ENCODE measurements at places on chromosomes 11 and 22.

- DNase-seq, result no peak
These were observed 16.0 kb downstream of the CARD10 start for GRCh38 chr22:37503183-37503683.

DNA sequence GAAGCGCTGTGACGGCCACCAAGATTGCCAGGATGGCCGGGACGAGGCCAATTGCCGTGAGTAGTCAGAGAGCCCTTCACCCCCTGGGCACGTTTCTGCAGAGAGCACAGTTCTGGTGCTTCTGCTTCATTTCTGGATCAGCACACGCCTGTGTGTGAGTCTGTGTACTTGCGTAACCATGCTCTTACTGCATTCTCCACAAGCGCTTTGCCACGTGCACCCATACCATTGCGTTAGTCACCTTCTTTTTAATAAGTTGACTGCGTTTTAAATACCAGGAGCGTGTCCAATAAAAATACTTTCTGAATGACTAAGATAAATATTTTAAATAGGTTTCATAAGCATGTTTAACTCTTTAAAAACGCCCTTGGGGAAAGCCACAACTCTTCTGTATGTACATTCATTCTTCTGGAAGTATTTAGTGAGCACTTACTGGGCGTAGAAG, 143.0 kb upstream of the SORL1-AS1 start:
- no peak for DNase-seq

GRCh38 chr11:95231881-95232605, 1.0 kb upstream of the SESN3 start:
- peak; percentile 84 for DNase-seq

GRCh38 chr22:27578937-27579617, 222.5 kb downstream of the MN1 start:
- DNase-seq, result no peak

GRCh38 chr11:35257281-35257680, 118.3 kb downstream of the CD44 start:
- DNase-seq, result no peak

DNA sequence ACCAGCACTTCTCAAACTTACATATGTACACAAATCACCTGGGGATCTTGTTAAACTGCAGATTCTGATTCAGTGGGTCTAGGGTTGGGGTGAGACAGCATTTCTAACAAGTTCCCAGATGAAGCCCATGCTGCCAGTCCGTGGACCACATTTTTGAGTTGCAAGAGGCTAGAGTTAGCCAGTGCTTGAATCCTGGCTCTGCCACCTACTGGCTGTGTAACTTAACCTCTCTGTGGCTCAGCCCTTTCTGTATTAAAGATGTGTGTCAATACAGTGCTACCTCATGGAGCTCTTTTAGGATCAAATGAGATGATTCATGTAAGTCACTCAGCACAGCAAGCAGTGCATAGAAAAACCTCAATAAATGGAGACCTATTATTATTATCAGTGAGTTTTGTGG, 90.2 kb upstream of the ISX start:
- no peak for DNase-seq

DNA sequence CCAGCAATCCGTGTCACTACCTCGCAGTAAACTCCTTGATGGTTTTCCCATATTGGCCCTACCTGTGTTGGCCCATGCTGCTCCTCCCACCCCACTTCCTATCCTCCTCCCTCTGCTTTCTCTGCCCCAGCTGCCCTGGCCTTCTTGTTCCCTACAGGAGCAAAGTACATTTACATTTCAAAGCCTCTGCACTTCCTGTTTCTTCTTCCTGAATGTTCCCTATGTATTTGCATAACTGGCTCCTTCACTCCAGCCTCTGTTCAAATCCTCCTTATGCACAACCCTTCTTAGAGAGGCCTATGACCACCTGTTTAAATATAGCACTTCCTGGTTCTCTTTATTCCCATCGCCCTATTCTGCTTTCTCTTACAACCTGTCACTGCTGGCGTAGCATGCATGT, 62.2 kb downstream of the PARVA start:
- no peak for DNase-seq
